T-helper 17 cell (primary cell): ENCODE measurements at places on chromosomes 5 and 9. TPM values are rescaled to one million over a fixed set of nuclear protein-coding genes. Genes with fewer than 3 reads are reported as not detected.

ALDH1A1 gene
- 0.16 TPM for total RNA-seq

TRIM36 gene
- total RNA-seq, result 0.40 TPM

GRCh38 chr5:178199581-178200434 is 4.5 kb upstream of the HNRNPAB start:
- DNase-seq, result no peak

DNA sequence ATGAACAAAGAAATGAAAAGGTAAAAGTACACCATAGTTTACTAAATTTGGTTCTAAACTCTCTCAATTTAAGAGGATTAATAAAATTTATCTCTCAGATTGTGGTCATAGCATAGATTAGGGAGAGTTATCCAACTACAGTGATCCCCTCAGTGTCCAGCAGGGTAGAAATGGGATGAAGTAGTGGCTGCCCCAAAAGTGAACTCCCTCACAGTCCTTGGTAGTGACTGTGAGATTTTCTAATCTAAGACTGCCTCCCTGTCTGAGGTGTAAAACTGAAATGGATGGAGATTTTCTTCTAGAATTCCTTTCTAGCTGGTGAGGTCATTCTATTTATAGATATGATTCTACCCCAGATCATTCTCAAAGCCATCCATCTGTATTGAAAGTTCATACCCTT is 455.5 kb downstream of the ACTL7B start:
- DNase-seq, result no peak

MZB1 gene
- 3.1 TPM for total RNA-seq

DNA sequence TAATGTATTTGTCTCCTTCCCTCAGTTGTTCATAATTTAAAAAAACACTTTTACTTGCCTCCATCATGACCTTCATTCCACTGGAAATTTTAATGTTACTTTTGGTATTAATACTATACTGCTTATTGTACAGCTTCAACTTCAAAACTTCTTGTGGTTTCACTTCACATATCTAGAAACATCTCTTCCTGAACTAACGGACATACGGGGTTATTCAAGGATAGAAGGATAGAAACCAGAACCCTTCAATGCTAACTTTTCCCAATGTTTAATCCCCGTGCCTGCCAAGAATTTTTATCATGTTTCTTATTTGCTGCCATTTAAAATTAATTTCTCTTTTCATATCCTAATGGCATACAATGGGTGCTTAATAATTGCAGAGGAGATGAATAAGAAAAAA is 36.3 kb upstream of the SETD9 start:
- no peak for DNase-seq

GRCh38 chr5:132500244-132500930 is 9.8 kb upstream of the IRF1 start:
- DNase-seq, result no peak

DNA sequence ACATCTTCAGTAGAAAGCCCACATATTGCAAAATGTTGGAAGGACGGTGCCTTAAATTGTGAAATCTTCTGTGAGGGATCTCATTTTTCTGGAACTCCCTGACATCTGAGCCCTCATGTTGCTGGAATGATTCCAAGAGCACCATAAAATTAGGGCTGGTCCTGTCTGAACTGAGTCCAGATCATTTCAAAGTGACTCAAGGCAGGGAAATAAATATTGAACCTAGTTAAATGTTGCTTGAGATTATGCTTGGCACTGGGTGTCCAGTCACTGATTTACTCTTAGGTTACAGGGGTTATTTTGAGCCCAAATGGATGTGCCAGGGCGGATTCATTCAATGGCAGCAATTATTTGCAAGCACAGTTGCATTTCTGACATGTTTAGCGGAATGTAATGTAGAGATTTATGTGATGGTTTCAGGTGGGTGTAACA is 437.0 kb downstream of the PIK3R1 start:
- no peak for DNase-seq

DNA sequence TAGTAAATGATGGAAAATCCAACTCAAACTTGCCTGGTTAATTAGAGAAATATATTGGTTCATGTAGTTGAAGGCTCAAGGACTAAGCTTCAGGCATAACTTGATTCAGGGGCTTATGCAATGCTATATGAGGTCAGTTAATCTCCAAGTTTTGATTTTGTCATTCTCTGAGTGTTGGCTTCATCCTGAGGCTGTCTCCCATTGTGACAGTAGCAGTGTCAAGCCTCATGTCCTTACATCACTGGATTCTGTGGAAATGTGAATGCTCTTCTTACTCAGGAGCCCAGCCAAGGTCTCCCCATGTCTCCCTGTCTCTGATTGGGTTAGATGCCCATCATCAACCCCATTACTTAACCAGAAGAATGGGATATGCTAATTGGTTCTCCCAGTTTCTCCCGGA is 44.4 kb upstream of the SNX2 start:
- no peak for DNase-seq

GRCh38 chr9:83477571-83477970 is 60.6 kb downstream of the FRMD3 start:
- DNase-seq, result no peak

CAMSAP1 gene
- 39.3 TPM for total RNA-seq

ABO gene
- total RNA-seq, result 3.8 TPM

GRCh38 chr5:144133050-144133633 is 37.3 kb downstream of the YIPF5 start:
- DNase-seq, result no peak

MUSK gene
- total RNA-seq, result not detected

DNA sequence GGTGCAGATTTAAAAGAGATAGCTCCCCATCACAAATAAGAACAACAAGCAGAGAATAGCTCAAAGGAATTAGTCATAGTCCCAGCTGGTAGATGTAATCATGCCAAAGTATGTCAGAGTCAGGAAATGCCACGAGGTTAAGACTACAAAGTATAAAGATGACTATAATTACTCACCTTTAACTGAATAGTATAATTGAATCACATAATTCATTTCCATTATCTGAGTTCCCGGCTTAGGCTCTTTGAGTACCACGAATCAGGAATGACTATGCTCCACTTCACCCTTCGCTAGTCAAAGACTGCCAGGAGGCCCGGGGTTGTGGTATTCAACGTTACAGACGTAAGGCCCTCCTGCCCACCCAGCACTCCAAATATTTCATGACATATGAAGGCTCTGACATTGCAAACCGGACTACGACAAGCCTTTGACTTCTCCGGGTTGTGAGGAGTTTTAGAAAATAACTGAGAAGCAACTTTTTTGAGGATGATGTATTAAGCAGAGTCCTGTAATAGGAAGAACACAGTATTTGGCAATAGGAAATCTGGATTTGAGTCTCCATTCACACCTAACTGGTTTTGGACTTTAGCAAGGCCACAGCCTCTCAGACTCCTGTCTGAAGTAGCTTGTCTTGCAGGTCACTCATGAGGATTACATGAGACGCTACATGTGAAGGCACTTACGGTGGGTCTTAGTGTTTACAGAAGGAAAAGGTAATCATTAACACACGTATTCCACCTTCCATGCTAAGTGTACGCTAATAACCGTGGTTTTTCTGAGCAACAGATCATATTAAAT is 64.6 kb downstream of the ENC1 start:
- no peak for DNase-seq

LCN1 gene
- not detected for total RNA-seq

DNA sequence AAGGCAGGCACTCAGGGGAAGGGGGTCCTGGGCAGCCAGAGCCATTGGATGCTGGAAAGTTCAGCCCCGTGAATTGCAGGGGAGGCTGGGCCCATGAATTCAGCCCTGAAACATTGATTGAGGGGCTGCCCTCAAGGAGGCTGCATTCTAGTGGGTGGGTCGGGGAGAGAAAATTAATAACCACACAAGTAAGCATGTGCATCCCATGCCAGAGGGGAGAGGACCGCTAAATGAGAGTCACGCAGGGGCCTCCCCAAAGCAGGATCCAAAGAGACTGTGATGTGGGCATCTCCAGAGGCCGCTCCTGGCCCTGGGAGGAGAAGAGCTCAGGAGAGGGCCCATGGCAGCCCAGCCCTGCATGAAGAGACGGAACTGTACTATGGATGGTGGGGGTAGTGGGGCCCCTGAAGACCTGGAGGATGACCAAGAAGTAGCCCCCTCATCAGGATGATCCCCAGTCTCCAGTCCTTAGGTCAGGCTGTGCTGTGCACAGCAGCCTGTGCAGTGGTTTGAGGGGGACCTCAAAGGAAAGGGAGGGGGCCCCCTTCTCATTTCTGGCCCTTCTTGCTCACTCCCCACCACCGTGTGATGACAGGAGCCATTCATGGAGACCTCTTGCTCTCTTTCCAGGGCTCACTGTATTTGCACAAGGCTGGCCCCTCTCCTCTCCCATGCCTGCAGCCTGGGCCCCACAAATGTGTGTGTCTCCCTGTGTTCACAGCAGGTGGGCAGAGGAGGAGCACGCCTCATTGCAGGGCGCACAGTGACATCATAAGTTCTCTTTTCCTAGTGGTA is 233.6 kb upstream of the IRX1 start:
- no peak for DNase-seq

FOXD4L3 gene
- total RNA-seq, result not detected

DNA sequence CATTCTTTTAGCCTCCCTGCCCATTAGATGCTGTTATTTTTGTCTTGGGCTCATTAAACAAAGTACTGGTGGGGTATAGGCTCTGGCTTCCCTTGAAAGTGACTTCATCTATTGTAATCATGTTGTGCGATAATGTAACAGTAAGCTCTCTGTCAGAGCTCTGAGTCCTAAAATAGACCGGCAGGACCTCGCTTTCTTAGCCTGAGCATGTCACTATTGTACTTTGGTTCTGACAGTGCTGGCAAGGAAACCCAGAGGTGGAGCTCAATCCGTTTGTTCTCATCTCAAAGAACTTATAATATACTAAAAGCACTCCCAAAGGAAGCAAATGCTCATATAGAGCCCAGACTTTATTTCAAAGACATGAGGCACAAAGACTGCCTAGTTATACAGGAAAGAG is 339.1 kb upstream of the CCNH start:
- DNase-seq, result no peak

SNCAIP gene
- not detected for total RNA-seq

GRCh38 chr9:36935332-36935731 is 98.7 kb downstream of the PAX5 start:
- no peak for DNase-seq

NFIB gene
- 0.12 TPM for total RNA-seq

- DNase-seq, result no peak
These were observed 151.0 kb upstream of the MSX2 start for GRCh38 chr5:174573221-174573994.

MEGF10 gene
- not detected for total RNA-seq

DNA sequence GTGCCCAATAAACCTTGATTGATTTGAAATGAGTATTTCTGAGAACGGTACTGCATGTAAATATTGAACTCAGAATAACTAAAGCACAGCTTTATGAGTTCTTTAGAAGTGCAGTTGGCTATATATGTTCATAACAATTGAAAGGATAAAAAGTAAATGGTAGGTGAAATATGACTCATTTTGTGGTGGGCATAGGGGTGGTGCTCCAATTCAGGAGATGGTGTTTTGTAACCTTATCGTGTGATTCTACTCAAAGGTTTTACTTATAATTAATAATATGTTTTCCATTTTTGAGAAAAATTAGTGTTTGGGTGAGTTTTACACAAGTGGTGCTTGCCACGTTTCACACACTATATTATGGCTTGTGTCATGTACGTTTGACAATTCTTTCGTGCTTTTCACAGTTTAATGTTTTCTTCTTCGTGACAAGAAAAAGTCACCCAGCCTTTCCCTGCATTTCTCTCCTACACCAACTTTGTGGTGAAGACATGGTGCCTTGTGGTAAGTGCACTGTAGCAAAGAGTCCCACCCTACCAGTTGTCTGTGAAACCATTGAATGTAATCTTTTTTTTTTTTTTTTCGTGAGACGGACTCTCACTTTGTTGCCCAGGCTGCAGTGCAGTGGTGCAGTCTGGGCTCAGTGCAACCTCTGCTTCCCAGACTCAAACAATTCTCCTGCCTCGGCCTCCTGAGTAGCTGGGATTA is 492.5 kb upstream of the SGCD start:
- DNase-seq, result no peak

DNA sequence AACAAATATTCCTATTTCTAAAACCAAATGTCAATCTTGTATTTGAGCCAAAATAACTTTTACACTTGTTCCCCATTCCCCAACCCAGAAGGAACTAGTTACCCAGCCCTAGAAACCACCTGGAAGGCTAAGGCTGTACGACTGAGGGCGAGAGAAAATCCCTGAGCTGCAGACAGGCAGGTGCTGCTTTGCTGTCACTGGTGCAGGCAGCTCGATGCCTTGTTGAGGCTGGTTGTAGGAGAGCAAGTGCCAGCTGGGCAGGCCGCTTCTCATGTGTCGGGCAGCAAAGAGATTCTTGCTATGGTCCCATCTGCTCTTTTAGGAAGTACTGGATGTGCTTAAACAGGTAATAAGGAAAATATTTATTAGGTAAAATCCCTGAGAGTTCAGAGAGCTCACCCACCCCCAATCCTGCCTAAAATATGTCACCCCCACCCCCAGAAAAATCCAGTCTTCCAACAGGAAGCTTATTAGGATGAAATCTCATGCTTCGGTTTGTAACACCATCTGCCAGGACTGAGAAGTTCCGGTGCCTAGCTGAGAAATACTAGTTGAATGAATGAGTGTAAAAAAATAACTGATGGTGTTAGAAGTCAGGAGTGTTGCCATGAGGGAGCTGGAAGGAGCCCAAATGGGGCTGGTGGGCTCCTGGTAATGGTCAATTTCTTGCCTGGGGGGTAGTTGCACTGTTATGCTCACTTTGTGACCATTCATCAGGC is 91.1 kb upstream of the DMRT1 start:
- DNase-seq, result no peak

ADAM19 gene
- total RNA-seq, result 140 TPM

DNA sequence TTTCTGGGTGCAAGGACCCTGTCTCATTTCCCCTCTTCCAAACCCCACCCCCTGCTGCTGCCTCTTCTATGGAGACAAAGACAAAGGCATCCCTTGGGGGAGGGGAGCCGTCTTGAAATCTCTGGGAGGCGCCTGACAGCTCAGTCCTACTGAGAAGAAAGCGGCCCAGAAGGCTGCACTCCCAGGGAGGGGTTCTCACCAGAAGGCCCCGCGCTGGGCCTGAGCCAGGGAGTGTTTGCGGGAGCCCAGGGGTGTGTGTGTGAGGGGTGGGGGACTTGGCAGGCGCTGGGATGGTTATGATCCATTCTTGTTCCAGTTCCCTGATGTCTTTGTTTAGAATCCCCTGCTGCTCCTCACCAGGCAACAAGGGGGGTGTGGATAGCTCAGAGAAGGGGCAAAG is 45.7 kb upstream of the ALDH1B1 start:
- no peak for DNase-seq

- DNase-seq, result peak; percentile 66
These were observed 767 bp downstream of the RALGPS1 start for GRCh38 chr9:126915281-126915816.

PCDHA10 gene
- not detected for total RNA-seq

DNA sequence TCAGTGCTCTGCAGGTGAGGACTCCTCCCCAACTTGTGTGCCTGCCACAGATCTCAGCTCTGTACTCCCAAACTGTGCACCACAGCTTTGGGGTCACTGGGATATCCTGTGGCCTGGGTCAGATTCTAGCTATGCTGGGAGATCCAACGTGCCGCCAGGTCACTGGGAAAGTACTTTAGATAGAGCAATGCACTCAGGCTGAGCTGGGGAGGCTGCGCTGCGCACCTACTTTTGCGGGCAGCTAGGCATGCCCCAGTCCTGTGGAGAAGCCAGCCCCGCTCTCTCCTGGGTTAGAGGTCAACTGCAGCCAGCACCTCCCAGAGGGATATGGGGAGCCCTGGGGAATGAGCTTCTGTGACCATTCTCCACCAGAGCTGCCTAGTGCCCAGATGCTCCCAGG is 552.1 kb upstream of the CDH9 start:
- DNase-seq, result peak; percentile 3
